ENCODE measurements at places on chromosomes 2 and 18.

DNA sequence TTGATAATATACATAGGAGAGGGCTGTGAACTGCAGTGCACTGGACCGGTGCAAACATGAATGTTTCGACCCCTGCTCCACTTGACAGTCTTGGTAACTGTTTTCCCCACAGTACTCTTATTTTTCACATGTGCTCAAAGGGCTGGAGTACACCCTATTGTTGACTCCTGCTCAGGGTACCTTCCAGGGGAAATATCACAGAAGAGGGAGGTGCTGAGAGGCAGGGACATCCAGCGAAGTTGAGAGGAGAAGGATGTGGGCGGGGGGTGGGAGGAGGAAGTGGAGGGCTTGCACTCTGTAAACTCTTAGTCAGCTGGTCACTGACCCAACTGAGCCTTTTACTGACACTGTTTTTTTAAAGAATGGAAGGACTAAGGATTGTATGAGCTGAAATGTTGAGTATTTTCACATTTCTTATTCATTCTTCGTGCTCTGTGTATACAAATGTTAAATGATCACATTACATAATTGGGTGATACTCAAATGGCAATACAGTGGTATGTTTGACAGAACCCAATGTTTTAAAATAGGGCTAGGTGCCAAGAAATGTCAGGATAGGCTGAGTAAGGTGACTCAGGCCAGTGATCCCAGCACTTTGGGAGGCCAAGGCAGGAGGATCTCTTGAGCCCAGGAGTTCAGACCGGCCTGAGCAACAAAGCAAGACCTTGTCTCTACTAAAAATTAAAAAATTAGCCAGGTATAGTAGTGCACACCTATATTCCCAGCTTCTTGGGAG lies 10.0 kb downstream of the INPP4A start:
- DNase-seq, result no peak
- H3K27ac ChIP-seq, result no peak overlapping the region

DNA sequence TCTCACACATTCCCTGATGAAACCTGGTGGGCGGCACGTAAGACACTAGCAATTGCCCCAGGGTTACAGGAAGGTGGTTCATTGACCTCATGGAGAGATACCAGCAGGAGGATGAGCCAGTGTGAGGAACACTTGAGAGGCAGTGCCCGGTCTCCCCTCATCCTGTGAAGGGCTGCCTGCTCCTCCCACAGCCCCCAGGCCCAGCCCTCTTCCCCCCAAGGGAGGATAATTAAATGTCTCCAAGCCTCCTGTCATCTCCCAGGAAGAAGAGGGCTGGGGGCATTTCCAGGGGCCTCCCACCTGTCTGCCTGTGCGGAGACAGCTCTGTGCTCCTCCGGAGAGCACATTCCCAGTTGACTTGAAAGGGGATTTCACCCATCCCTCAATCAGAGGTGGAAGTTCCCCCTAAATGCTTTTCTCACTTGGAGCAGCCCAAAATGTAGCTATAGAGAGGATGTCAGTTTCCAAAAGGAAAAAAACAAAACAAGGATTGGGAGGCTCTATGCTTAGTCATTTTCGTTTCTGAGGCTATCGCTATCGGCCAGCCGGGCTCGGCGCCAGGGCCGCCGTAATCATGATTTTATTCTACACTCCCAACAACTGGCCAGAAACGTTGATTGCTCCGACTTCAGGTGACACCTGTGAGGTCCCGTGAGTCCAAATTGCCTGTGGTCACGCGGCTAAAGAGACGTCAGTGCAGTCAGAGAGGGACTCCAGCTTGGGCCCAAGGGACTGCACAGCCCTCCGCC lies 7.1 kb downstream of the KCNF1 start:
- DNase-seq, result no peak
- no peak overlapping the region for H3K27ac ChIP-seq
- no peak overlapping the region for H3K4me3 ChIP-seq
- H3K27me3 ChIP-seq, result no peaks in the 10 kb centered on the region
- no peaks in the 10 kb centered on the region for H3K4me1 ChIP-seq

DNA sequence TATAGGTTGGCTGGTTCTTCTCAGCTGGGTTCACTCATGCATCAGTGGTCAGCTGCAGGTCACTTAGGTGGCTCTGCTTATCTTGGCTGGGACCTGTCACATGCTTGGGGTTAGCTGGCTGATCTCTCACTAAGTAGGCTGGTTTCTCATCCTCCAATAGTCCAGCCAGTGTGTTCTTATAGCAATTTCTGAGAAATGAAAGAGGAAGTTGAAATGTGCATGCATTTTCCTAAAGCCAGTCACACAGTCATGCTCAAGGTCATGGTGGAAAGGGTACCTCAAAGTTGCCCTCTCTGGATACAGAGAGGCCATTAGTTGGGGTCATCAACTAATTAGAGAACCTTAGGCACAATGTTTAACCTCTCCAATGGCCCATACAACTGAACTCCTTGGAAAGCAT lies 64.4 kb downstream of the KLHL29 start:
- no peaks in the 10 kb centered on the region for H3K27me3 ChIP-seq
- DNase-seq, result no peak
- no peaks in the 10 kb centered on the region for H3K36me3 ChIP-seq
- no peaks in the 10 kb centered on the region for H3K4me1 ChIP-seq
- no peak overlapping the region for H3K4me3 ChIP-seq

DNA sequence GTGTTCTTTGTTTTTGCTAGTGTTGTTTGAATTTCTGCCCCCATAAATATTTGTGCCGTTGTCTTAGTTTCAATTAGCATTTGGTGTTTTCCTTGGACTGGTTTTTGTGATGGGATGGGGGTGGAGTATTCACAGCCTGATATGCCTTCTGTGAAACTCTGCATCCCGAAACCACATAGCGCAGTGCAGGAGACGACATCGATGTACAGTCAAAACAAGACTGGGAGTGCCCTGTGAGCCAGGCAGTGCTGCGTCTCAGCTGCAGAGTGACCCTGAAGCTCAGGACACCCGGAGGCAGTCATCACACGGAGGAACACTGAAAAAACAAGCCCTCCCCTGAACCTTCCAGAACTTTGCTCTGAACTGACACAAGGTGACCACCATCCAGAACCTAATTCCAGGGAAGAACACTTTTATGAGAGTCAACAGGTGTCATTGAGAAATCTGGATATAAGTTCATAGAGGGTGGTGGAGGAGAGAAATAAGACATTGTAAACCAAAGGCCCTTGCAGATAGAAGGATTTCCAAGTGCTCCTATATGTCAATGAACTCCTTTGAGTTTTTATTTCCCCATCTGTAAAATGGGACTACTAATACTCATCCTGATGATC lies 61.2 kb upstream of the CABLES1 start:
- no peak overlapping the region for H3K27ac ChIP-seq
- no peaks in the 10 kb centered on the region for H3K4me1 ChIP-seq
- H3K27me3 ChIP-seq, result no peaks in the 10 kb centered on the region
- no peaks in the 10 kb centered on the region for H3K36me3 ChIP-seq
- no peak overlapping the region for H3K4me3 ChIP-seq
- DNase-seq, result no peak

Measured in uterus (tissue), 4 donors.